ENCODE measurements at places on chromosomes 12 and 14. TPM values are rescaled to one million over a fixed set of nuclear protein-coding genes. Genes with fewer than 3 reads are reported as not detected.

DNA sequence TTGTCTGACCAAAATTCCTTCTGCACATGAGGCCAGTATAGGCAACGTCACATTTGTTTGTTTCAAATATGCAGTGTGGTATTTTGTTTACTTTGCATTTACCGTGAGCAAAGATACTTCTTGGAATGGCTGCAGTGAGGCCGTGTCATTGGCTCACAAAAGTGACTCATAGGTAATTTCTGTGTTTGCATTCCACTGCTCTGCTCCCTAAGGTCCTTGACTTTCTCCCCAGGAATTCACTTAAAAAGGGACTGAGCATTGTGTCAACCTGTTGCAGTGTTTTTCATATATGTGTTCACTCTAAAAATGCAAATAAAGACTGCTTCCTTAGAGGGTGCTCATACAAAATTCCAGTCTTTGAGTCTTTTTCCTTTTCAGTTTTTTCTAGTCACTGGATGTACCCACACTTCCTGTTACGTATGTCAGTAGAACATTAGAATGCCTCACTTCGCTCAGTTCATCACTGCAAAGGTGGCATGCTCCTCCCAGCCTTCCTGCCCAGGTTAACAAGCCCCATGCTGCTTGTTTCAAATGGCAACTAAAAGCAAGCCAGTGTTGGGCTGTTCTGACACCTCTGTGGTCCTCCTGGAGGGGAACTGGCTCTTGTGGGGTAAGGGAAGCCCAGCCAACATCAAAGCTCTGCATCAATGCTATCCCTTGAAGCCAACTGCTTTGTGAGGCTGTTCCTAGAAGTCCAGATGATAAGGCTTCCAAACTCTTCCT is 9.1 kb downstream of the C12orf76 start:
- peak overlapping the region; percentile 54 for H3K27ac ChIP-seq
- H3K4me1 ChIP-seq = peaks cover 35% of the 10 kb centered on the region
- H3K27me3 ChIP-seq = no peaks in the 10 kb centered on the region
- no peak overlapping the region for H3K4me3 ChIP-seq
- peak; percentile 46 for DNase-seq

DNA sequence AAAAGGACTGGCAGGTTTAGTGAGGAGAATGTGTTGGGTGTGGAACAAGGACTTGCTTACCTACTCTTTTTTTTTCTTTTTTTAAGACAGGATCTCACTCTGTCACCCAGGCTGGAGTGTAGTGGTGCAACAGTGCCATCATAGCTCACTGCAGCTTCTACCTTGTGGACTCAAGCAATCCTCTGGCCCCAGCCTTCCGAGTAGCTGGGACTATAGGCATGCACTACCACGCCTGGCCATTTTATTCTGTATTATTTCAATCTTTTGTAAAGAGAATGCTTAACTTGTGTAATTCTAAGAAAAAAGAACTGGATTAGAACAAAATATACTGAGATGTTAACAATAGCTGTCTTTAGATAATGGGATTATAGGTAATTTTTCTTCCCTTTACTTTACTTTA is 1.9 kb upstream of the VRTN start:
- H3K36me3 ChIP-seq = no peaks in the 10 kb centered on the region
- H3K4me3 ChIP-seq = no peak overlapping the region
- no peak for DNase-seq

TAS2R8 gene
- total RNA-seq = not detected

LRRC10 gene
- not detected for total RNA-seq

DNA sequence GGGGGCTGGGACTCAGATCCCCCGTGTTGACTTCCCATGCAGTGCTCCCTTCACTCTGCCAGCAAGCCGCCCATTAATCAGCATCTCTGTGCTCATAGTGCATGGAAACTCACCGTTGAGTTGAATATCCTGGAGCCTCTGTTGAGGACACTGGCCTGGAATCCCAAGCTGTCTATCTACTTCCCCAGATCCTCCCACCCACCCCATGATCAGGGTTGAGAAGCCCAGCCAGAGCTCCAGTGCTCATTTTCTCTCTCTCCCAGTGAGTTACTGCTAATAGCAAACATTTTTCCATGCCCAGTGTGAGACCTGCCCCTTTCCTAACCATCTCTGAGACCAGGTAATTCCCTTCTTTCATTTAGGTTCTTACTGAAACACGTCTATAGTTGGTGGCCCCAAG is 88.2 kb downstream of the SLC24A4 start:
- H3K27ac ChIP-seq = no peak overlapping the region
- no peaks in the 10 kb centered on the region for H3K36me3 ChIP-seq
- no peak overlapping the region for H3K4me3 ChIP-seq
- no peaks in the 10 kb centered on the region for H3K4me1 ChIP-seq
- no peaks in the 10 kb centered on the region for H3K27me3 ChIP-seq

PIWIL1 gene
- total RNA-seq = not detected

IKZF4 gene
- total RNA-seq = 2.6 TPM

DNA sequence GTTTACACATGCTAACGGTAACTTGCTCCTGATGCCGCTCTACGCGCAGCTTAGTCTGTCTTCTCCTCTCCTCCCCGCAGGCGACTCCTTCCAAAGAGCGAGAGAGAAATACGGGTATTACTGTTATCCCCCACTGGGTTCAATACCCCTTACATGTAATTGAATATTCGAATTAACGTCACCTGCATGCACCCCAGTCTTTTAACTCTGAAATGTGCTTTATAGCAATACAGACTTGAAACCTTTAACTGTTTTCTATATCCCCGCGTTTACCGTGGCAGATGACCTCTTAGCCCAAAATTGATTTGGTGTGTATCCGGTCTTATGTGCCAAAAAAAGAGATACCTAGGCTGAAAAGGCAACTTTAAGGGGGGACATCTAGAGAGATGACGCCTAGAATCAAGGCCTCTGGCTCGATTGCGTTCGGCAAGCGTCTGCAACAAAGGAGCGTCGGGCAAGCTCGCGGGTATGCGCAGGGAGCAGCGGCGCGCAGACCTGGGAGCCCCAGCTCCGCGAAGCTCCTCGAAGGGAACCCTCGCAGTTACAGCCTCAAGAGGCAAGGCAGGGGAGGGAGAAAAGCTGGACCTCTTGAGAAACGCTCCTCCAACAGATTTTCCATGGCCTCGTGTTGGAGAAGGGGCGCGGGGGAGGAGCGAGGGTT is 6.8 kb upstream of the FOXG1 start:
- H3K27me3 ChIP-seq = peaks cover 61% of the 10 kb centered on the region
- no peak overlapping the region for H3K4me3 ChIP-seq
- H3K4me1 ChIP-seq = peaks cover 14% of the 10 kb centered on the region
- no peak for DNase-seq
- H3K27ac ChIP-seq = no peak overlapping the region
- no peaks in the 10 kb centered on the region for H3K36me3 ChIP-seq

OGFOD2 gene
- total RNA-seq = 25.4 TPM

GRCh38 chr14:53793790-53794505 is 162.7 kb downstream of the BMP4 start:
- no peak overlapping the region for H3K27ac ChIP-seq
- no peaks in the 10 kb centered on the region for H3K27me3 ChIP-seq
- no peak for DNase-seq

TPH2 gene
- total RNA-seq = 0.26 TPM

GRCh38 chr12:64672925-64673409 is 62.7 kb downstream of the RASSF3 start:
- peaks cover 86% of the 10 kb centered on the region for H3K4me1 ChIP-seq
- H3K27me3 ChIP-seq = no peaks in the 10 kb centered on the region
- peak; percentile 79 for DNase-seq
- H3K4me3 ChIP-seq = no peak overlapping the region
- no peaks in the 10 kb centered on the region for H3K36me3 ChIP-seq

DNA sequence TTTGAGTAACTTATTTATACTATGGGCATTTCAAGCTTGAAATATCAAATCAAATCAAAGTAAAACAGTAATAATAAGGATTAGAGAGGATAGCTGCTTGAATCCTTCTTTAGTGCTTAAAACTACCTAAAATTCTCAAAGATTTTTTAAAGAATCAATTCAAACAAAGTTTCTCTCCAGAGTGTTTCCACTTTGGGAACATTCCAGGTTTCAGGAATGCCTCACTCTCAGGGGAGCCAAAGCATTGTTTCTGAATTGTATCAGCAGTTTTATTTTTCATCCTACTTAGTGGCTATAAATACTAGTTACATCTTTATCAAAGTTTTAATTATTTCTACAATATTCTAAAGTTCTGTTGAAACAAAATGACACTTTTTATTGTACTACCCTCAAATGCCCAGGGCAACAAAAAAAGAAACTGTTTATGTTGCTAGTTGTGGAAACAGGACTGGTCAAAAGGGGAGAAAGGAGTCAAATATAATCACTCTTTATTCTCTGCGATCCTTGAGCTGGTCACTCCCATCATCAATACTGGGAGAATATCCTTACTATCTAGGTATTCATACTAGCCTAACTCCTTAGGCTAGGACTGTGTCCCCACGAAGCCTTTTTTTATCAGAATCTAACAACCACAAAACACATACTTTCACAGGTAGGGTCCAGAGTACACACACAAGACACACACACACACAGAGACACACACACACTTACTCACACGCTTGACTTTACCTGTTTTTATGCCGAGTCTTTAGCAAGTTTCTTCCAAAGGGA is 598 bp downstream of the RASSF9 start:
- H3K4me3 ChIP-seq = peak overlapping the region; percentile 14
- H3K27me3 ChIP-seq = no peaks in the 10 kb centered on the region
- peaks cover 11% of the 10 kb centered on the region for H3K4me1 ChIP-seq
- no peaks in the 10 kb centered on the region for H3K36me3 ChIP-seq
- H3K27ac ChIP-seq = peak overlapping the region; percentile 60

DNA sequence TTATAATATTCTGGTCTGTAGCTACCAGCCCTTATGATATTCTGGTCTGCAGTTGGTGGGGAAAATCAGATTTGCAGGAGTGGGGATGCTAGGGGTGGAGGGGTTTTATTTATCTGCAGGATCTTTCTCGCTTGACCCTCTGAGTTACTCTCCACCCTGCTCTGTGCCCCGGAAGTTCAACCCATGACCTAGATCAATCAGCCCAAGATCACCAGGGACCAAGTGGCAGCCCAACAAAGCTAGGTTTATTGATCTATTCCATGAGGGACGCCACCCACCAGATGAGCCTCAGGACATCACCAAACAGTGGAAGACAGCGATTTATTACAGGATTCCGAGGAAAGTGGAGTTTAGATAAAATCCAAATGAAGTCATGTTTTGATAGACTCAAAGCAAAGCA is 25.8 kb upstream of the C12orf76 start:
- no peaks in the 10 kb centered on the region for H3K36me3 ChIP-seq
- H3K27me3 ChIP-seq = no peaks in the 10 kb centered on the region
- DNase-seq = no peak
- H3K4me1 ChIP-seq = no peaks in the 10 kb centered on the region
- no peak overlapping the region for H3K27ac ChIP-seq
- no peak overlapping the region for H3K4me3 ChIP-seq

- H3K36me3 ChIP-seq = no peaks in the 10 kb centered on the region
- no peaks in the 10 kb centered on the region for H3K4me1 ChIP-seq
- no peak for DNase-seq
- no peak overlapping the region for H3K4me3 ChIP-seq
- H3K27ac ChIP-seq = no peak overlapping the region
These were observed 50.8 kb upstream of the MAX start for GRCh38 chr14:65153101-65153500.

PLCZ1 gene
- total RNA-seq = not detected

VDR gene
- 1.3 TPM for total RNA-seq

TSHR gene
- not detected for total RNA-seq

- DNase-seq = no peak
- no peaks in the 10 kb centered on the region for H3K36me3 ChIP-seq
- no peaks in the 10 kb centered on the region for H3K4me1 ChIP-seq
These were observed 269.0 kb downstream of the NOVA1 start for GRCh38 chr14:26328791-26329190.

DNA sequence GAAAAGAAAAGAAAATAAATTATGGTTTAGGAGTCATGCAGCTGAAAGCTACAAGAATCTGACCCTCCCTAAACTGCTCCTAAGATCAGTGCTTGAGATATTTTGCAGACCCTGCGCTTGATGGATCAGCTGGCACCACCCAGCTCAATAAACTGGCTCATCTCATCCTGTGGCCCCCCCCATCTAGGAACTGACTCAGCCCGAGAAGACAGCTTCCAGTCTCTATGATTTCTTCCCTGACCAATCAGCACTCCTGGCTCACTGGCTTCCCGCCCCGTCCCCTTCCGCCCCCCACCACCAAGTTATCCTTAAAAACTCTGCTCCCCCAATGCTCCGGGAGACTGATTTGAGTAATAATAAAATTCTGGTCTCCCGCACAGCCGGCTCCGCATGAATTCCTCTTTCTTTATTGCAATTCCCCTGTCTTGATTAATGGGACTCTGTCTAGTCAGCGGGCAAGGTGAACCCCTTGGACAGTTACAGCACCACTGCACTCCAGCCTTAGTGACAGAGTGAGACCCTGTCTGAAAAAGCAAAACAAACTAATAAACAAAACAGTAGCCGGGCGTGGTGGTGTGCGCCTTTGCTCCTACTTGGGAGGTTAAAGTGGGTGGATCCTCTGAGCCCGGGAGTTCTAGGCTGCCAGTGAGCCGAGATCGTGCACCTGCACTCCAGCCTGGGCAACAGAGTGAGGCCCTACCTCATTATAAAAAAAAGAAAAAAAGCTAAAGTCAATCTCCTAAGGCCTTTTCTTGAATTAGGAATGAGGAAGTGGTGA is 24.5 kb upstream of the SPTLC2 start:
- peaks cover 9% of the 10 kb centered on the region for H3K4me1 ChIP-seq
- H3K27me3 ChIP-seq = no peaks in the 10 kb centered on the region
- no peak overlapping the region for H3K27ac ChIP-seq
- DNase-seq = no peak

- no peak overlapping the region for H3K4me3 ChIP-seq
- H3K27me3 ChIP-seq = no peaks in the 10 kb centered on the region
- peaks cover 49% of the 10 kb centered on the region for H3K4me1 ChIP-seq
- peak; percentile 96 for DNase-seq
- no peaks in the 10 kb centered on the region for H3K36me3 ChIP-seq
These were observed 3.8 kb upstream of the NUMB start for GRCh38 chr14:73462048-73462715.

GRCh38 chr12:53047221-53048032 is 2.4 kb upstream of the TNS2 start:
- peak overlapping the region; percentile 5 for H3K4me3 ChIP-seq
- no peaks in the 10 kb centered on the region for H3K27me3 ChIP-seq
- DNase-seq = peak; percentile 88

DNA sequence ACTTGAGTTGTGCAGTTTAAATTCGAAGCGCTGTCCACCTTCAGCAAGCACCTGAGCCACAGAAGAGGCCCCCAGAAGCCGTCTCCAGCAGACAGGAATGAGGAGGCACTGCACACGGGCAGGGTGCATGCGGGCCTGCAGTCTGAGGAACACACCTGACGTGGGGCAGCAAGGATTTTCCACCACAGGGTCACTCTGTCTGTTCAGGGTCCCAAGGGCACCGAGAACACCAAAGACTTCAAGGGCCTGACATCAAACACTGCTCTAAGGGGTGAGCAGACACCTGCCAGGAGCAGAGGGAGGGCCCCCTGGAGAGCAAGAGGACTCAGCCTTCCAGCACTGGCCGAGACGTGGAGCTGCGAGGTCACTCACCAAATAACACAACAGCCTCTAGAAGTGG is 99.7 kb upstream of the C14orf180 start:
- H3K27me3 ChIP-seq = no peaks in the 10 kb centered on the region
- H3K4me1 ChIP-seq = no peaks in the 10 kb centered on the region
- H3K4me3 ChIP-seq = no peak overlapping the region
- no peak overlapping the region for H3K27ac ChIP-seq
